ENCODE measurements at places on chromosomes 5 and 9.

DNA sequence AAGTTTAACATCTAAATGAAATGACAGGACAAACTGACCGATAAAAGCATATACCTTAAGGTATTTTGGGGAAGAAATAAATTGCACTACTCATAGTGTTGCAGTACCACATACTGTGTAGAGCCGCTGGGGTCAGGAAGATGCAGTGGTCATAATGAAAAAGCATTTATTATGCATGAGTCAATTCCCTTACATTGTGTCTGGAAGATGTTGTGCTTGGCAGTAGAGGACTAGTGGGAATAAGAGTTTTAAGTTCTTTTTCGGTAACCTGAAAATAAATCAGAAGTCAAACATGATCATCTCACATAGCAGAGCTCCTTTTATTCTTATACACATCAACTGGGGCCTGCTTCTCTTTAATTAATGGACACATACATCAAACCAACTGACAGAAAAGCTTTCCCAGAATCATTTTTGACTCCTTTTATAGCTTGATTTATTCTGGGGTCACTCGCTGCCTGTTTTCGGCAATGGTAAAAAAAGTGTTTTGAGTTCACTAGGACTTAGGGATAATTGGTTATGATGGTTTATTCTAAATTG, 262.5 kb upstream of the CHD1 start:
- DNase-seq, result no peak

DNA sequence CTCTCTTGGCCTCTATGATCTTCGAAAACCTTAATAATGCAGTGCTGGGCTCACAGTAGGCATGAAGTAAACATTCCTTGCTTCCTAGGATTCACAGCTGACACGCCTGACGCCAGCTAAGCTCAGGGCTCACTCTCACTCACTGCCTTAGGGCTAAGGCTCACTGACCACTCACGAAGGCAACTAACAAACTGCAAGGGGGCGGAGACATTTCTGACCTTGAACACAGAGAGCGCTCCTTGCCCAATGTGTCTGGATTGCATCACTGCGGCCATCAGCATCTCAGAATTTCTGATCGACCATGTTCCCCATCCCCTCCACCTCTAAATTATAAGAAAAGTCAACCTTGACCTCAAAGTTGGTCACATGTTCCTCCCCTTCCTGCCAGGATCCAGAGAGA, 372.6 kb downstream of the EBF1 start:
- no peak for DNase-seq

DNA sequence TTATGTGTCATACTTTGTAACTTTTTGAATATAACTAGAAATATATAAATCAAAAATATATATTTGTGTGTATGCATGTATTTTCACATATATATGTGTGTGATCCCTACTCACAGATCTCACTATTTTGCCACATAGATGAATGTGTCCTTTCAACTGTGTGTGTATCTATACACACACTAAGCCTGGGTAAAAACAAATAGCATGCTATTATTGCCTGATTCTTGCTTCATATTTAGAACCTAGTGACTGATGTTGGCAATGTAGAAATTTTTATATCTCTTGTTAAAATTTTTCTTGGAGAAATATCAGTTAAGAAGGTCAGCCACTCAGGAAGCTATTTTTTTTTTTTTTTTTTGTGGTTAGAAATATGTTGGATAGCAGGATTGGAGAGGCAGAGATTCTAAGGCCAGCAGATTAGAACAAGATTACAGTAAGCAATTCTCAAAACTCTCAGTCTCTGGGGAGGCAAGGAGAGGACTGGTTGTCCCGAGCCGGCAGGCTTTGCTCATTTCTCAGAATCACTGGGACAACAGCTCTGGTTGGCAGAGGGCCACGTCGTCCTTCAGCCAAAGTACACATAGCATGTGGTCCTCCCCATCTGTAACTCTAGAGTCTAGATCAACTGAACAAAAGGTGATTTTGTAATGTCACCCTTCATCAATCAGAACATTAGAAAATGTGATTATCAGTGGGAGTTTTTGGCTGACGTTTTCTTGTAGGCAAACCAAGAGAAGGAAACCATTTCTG, 19.7 kb downstream of the C6 start:
- no peak for DNase-seq

GRCh38 chr5:25241981-25242380, 597.2 kb upstream of the CDH10 start:
- DNase-seq, result no peak

- DNase-seq, result peak; percentile 12
Measured at GRCh38 chr9:7094052-7094451, 336.3 kb downstream of the KDM4C start.

GRCh38 chr9:104322596-104322995, 181.5 kb upstream of the OR13F1 start:
- no peak for DNase-seq

- DNase-seq, result peak; percentile 62
Measured at GRCh38 chr9:4258320-4259090, 41.4 kb downstream of the GLIS3 start.

- no peak for DNase-seq
Measured at GRCh38 chr5:5078009-5078897, 61.9 kb upstream of the ADAMTS16 start.

GRCh38 chr5:143166661-143167420, 236.6 kb downstream of the NR3C1 start:
- no peak for DNase-seq

- DNase-seq, result no peak
Measured at GRCh38 chr9:2709645-2710101, 7.6 kb upstream of the KCNV2 start.
